Motor neuron (in vitro differentiated cells): ENCODE measurements at places on chromosomes 2 and 18.

DNA sequence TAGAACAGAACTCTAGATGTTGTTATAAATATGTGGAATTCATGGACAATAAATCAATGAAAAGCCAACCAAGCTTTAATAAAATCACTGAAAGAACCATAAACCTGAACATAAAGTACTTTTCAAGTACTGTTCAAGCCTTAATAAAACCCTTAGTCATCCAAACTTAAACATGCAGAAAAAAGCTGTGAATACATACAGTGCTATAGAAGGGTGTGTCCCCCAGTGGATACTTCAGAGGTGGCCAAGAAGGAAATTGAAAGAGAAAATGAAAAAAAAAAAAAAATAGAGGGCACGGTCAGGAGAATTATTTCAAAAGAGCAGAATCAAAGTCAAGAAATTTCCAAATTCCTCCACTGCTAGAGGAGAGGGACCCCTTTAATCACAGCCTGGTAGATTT, 141.1 kb downstream of the SP100 start:
- ATAC-seq, result no peak

- ATAC-seq, result peak; percentile 9
These were observed 12.0 kb upstream of the BCL11A start for GRCh38 chr2:60565472-60565871.

DNA sequence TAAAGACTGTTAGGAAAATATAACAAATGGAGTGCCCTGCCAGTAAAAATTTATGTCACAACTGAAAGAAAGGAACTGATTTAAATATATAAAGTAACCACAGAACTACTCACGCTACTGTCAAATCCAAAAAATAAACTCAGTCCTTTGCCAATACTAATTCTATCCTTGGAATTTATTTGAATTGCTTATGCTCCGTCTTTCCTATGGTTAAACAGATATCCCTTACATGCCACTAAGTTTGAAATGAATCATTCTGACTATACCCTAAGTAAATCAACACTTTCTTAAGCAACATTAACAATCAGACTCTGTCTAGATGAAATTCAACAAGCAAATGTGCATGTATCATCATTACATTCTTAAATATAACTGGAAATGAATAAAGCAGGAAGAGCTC, 9.8 kb downstream of the HNRNPLL start:
- ATAC-seq, result no peak

- ATAC-seq, result no peak
These were observed 66.9 kb downstream of the MOGAT1 start for GRCh38 chr2:222738312-222738711.

- ATAC-seq, result no peak
These were observed 116.6 kb downstream of the MTX2 start for GRCh38 chr2:176385838-176386237.

GRCh38 chr2:169015943-169016342, 15.2 kb downstream of the ABCB11 start:
- no peak for ATAC-seq

GRCh38 chr18:48023334-48024008, 93.0 kb upstream of the SMAD2 start:
- ATAC-seq, result peak; percentile 81

DNA sequence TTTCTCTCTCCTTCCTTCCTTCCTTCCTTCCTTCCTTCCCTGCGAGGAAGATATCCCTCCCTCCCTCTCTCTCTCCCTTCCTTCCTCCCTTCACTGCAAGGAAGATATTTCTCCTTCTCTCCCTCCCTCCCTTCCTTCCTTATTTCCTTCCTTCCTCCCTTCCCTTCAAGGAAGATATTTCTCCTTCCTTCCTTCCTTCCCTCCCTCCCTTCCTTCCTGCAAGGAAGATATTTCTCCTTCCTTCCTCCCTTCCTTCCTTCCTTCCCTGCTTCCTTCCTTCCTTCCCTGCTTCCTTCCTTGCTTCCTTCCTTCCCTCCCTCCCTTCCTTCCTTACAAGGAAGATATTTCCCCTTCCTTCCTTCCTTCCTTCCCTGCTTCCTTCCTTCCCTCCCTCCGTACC, 229.5 kb downstream of the ZBTB7C start:
- no peak for ATAC-seq

- ATAC-seq, result no peak
These were observed 199.1 kb downstream of the PTGR3 start for GRCh38 chr18:75009878-75010277.

DNA sequence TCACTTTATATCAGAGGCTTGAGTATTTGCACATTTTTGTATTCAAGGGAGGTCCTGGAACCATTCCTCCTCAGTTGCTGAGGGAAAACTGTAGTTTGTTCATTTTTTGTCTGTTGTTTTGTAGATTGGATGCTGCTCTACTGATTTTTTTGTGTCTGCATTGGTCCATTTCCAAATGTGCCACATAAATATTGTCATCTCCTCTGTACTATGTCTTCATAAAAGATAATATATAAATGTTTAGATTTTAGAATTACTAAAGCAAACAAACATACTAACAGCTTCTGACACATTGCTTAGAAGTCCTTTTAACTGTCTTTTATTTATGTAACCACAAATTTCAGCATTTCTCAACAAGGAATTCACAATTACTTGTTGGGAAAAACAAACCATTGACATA, 356.8 kb downstream of the PLCL1 start:
- no peak for ATAC-seq

DNA sequence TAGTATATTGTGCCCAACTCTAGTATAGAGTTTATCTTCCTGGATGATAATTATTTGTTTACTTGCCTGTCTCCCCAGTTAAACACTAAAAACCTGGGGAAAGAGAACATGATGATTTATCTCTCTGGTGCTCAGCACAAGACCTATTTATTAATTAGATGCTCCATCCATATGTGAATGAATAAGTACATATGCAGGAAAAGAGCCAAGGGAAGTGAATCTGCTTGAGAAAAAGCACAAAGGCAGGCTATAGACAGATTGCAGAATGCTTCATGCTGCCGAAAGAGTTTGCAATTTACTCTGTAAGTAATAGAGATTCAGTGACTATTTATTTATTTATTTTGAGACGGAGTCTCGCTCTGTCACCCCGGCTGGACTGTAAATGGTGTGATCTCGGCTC, 37.3 kb upstream of the MFF start:
- no peak for ATAC-seq

DNA sequence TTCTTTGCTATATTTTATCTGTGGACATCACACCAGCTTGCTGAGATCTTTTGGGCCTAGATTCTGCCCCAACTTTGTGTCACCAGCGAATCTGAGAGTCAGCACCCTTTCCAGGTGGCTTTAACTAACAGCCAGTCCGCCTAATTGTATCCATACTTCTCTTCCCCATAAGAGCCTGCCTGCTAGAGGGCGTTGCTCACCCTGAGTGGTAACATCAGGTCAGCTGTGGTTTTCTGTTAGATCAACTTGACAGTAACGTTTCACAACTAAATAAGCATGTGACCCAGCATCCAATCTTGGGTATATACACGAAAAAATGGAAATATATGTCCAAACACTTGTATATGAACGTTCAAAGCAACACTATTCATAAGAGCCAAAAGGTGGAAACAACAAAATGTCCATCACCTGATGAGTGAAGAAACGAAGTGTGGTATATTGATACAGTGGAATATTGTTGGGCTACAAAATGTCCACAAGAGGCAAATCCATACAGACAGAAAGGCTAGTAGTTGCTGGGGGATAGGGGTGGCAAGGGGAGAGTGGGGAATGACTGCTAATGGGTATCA, 24.9 kb downstream of the EFHD1 start:
- no peak for ATAC-seq

- no peak for ATAC-seq
These were observed 51.3 kb downstream of the DDX1 start for GRCh38 chr2:15642815-15643500.

DNA sequence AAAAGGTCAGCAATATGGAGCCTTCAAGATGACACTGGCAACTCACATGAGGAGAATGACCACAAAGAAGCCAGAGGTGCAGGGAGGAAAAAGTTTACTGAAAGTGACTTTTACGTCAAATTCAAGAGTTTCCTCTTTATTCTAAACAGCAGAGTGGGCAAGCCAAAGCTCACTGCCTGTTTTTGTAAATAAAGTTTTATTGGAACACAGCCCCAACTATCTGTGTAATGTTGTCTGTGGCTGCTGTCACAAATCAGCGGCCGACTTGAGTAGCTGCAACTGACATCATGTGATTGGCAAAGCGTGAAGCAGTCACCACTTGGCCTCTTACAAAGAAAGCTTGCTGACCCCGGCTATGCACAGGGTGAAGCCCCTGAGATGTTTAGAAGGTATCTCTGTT, 9.2 kb upstream of the SULT1C2 start:
- no peak for ATAC-seq

GRCh38 chr18:44897411-44897810, 216.7 kb downstream of the SETBP1 start:
- ATAC-seq, result peak; percentile 35

DNA sequence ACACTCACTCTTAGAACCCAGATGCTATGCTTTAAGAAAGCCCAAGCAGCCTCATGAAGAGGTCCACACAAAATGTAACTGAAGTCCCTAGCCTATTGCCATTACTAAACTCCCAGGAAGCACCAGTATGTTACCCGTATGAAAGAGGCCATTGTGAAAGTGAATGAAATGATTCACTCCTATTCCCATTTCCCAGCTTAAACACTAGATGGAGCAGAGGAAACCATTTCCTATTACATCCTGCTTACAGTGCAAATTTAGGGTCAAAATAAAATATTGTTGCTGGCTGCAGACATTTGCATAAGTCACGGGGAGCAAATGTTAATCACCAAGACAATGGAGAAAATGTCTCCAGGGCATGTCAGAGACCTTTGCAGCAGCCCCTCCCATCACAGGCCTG, 989.7 kb upstream of the CRIM1 start:
- no peak for ATAC-seq

DNA sequence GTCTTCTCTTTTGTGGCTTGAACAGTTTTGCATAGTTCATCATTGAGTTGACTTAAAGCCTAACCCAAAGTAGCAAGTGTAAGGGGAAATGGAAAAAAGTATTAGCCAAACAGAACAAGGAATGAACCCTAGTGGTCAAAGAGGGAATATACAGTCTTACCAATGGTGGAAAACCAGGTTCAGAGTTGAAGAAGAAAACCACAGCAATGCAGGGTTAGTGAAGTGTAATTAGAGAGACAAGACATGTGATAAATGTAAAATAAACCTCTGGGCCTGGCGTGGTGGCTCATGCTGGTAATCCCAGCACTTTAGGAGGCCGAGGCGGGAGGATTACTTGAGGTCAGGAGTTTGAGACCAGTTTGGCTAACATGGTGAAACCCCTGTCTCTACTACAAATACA, 2.4 kb downstream of the TTN start:
- ATAC-seq, result peak; percentile 45

GRCh38 chr2:169590804-169591203, 6.7 kb downstream of the PPIG start:
- ATAC-seq, result no peak

- no peak for ATAC-seq
These were observed 2.7 kb downstream of the GEN1 start for GRCh38 chr2:17756668-17757067.

DNA sequence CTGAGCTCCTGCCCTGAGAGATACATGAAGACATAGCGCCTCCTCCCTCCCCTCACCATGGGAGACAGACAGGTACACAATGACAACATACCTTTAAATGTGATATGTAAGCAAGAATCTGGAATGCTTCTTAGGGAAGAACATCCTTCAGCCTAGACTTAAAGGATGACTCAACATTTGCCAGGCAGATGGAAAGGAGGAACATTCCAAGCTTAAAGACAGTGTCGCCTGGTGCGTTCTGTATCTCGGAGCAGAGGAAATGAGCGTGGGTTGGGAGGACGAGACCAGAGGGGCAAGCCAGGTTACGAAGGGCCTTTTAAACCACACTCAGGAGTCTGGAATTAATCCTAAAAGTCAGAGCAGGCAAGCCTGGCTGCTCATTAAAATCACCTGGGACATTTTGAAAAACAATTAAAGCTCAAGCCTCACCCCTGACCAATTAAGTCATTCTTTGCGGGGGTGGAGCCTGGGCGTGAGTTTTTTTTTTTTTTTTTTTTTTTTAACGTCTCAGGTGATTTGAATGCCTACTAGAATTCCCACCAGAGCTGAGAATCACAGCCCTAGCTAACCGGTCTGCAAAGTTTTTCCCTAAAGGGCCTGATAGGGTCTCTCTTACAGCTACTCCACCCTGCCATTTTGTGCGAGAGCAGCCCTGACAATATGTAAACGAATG, 131.2 kb upstream of the SEC11C start:
- ATAC-seq, result no peak

DNA sequence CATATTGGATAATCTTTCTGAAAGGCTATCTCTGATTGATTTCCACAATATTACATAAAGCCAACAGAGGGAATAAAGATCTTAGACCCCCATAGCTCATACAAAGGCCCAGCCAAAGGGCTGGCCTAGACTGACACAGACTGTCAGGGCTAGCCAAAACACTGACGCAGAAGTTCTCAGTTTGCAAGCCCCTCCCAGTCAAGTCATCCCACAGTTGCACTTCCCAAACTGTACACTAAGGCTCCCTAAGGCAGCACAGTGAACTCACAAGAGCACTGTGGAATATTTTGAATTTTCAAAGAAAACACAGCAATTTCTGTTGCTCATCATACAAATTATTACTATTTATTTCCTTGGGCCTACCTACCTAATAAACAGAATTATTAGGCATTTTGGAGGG, 244.9 kb downstream of the SP3 start:
- no peak for ATAC-seq

DNA sequence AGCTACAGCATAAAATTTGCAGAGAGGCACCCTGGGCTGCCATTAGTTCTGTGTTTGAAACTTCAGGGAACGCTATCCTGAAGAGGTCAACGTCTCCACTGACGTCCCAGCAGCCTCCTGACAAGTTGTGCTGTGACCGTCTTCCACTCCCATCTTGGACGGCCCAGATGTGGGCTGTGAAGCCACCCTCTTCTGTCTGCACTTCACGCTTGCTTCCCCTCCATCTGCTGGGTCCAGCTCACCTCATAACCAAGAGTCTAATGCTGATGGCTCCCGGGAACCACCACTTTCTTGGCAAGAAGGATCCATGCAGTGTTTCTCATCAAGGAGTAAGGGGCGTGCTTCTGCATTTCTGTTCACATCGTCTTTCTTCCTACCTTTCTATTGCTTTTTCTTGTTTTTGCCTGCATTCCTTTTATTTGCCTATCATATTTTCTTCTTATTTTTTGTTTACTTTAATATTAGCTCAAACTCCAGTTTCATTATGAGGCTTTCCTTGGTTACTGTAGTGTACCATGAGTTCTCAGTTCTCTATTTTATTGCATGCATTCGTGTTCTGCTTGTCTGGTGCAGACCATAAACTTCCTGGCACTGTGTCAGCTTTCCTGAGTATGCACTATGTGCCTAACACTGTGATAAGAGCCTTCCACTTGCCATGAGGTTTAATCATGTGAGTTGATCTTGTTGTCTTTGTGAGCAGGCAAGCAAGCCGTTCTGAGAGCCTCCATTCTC, 631.8 kb upstream of the RAB6C start:
- no peak for ATAC-seq
